ENCODE measurements at places on chromosomes 1 and 21.

GRCh38 chr1:157056269-157056668 is 10.7 kb upstream of the ARHGEF11 start:
- no peak for DNase-seq

DNA sequence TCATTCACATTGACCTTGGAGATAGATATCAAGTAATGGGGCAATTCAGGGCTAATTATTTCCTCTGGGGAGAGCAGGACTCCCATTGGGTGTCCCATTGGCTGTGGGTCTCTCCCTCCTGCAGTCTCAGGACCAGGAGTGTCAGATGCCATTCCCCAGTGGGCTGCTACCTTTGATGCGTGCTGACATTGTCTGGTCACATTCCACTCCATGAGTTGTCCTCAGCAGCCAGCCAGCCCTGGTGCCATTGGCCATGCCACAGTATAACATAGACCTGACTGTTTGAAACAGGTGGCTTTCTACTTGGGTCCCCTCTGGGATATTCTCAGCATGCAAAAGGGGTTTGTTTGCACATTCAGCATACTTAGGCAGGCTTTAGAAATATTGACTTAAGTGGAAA is 118.5 kb downstream of the MRPS6 start:
- no peak for DNase-seq

DNA sequence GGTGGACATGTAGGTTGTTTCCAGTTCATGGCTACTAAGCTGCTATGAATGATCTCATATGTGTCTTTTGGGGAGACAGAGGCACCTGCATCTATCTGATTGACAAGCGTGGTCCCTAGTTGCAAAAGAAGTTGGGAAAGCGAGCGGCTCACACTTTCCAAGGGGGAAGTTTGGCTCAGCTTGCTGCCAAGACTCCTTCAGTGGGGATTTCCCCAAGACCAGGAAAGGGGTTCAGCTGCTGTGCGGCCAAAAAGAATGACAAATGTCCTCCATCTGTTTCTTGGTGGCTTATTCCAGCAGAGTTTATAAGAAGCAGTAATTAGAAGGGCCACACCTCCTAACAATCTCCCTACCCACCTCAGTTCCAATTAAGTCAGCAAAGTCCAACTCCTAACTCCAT is 128.5 kb upstream of the GALNT2 start:
- DNase-seq = no peak

- no peak for DNase-seq
Measured at GRCh38 chr1:233439721-233440120, 112.2 kb downstream of the MAP3K21 start.

DNA sequence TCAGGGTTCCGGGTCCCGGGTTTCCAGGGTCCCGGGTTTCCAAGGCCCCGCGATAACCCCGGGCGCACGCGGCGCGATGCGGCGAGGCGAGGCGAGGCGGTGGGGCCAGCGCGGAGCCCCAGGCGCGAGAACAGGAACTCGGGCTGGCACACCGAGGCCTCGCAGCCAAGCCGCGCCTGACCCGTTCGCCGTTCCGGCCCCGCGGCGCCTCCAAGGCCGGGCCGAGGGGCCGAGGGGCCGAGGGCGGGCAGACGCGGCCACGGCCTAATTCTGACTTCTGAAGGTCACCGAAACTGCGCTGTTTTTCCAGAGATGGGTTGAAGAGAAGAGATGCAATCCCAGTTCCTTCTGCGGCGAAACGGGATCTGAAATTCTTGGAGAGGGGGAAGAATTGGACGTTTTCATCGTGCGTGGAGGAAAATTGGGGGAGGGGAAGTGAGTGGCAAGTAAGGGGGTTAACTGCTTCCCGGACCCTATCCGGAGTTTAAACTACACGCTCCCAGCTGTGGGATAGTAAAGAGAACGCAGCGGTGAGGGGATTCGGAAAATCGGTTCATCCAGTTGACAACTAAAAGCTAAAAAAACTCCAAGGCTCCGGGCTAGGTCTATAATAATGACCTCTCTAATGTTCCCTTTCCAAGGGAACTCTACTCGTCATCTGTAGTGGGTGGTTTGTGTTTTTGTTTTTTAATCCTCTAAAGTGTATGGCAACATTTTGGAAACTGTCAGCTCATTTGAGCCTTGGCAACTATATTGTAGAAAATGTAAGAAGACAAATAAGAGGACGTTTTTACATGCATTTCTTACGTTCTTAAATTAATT is 8.2 kb downstream of the TBX15 start:
- no peak for DNase-seq

GRCh38 chr1:232528472-232529089 is 101.4 kb downstream of the SIPA1L2 start:
- no peak for DNase-seq

- no peak for DNase-seq
Measured at GRCh38 chr1:91891454-91891853, 5.5 kb upstream of the TGFBR3 start.

- DNase-seq = no peak
Measured at GRCh38 chr21:46666941-46667740, 31.7 kb downstream of the PRMT2 start.

DNA sequence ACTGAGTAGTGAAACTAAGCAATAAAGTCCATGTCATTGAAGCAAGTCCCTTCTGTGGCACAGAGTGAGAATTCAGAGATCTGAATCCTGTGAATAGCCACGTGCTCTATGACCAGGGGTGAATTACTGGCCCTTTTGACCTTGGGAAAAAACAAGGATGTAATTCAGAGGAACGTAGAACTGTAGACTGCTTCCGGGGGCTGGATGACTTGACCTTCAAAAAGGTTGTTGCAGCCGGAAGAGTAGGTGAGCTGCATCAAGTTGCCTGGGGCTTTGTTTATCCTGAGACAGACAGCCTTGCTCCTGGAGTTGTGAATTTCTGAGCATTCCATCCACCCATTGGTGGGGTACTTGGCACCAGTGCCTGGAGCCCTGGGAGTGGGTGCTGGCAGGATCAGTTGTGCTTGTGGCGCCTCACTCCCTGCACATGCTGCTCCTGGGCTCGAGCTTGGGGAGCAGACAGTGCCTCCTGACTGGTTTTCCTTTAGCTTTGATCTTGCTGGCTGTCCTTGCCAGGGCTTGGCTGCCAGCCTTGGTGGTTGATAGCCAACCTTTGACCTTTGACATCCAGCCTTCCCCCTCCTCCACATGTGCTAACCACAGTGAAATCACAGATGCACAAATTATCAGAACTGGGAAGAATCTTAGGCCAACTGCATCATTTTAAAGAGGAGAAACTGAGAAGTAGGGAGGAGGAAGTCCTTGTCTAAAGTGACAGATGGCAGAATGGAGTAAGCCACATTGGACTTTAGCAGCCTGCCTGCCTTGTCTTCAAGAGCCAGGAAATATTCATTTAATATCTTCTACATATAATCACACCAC is 16.2 kb upstream of the MYOG start:
- DNase-seq = no peak

- DNase-seq = no peak
Measured at GRCh38 chr1:6471086-6471969, 5.4 kb upstream of the TNFRSF25 start.

DNA sequence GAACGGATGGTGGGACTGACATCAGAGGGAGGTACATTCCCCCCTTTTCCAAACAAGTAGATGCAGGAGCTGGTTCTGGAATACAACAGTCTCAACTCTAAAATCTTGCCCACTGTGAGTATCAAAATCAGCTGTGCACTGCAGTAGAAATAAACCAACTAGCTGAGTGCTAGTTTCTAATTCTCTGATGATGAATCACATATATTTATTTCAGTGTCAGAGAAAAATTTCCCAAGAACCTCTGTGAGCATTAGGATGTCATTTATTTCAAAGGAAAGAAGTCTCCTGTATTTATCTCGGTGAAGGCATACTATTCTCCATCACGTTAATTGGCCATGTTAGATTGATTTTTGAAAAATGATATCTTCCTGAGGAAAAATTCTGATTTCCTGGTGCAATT is 67.1 kb downstream of the LHX9 start:
- no peak for DNase-seq

Measured in NCI-H774 (cell line).